ENCODE measurements at places on chromosomes 2 and 18. TPM values are rescaled to one million over a fixed set of nuclear protein-coding genes. Genes with fewer than 3 reads are reported as not detected.

DNA sequence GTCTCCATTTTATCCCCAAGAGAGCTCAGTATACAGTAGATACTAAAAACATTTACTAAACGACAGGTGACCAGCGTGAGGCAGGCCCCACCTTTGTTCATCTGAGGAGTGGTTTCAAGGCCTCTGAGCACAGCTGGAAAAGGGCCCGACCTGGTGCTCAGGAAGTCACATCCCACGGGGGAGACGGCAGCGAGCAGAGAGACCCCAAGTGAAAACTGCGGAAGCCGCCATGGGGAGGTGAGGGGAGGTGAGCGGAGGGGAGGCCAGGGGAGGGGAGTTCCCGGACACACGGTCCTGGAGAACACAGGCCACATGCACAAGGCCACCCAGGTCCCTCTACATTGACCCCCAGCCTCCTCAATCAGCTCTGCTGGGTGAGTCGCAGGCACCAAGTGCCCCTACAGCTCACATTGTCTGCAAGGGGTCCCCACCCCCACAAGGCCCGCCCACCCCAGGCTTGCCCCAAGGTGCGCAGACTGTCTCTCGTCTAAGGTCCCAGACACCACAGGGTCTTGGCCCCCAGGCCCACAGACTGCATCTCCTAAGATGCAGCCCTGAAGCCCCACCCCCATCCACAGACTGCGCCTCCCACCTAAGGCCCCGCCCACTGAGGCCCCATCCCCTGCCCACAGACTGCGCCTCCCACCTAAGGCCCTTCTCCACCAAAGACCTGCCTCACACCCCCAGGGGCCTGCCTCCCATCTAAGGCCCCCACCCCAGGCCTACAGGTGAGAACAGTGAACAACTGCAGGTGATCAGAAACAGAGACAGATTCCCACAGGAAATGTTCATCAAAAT, 19.1 kb downstream of the PARD6G start:
- peak; percentile 36 for DNase-seq
- H3K27ac ChIP-seq, result no peak overlapping the region
- no peak overlapping the region for H3K4me3 ChIP-seq
- peaks cover 16% of the 10 kb centered on the region for H3K4me1 ChIP-seq

DNA sequence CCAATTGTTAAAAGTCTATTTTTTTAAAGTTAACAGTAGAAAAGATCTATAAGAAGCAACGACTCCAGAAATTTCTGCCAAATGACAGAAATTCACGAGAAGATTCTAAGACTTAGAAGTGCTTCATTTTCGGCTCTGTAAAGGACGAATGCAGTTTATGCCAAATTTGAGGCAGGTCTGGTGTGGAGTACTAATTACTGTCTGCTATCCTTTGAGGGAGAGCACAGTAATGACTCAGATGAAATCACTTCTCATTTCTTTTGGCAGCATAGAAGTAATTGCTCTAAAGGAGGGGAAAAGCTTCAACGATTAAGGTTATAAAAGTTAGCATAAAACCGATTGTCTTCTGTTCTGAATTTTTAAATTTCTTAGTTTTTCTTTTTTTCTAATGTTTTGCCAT, 11.4 kb downstream of the G6PC2 start:
- peaks cover 13% of the 10 kb centered on the region for H3K36me3 ChIP-seq
- H3K27ac ChIP-seq, result peak overlapping the region; percentile 72
- peaks cover 62% of the 10 kb centered on the region for H3K4me1 ChIP-seq
- DNase-seq, result no peak
- peaks cover 12% of the 10 kb centered on the region for H3K27me3 ChIP-seq

- no peak overlapping the region for H3K27ac ChIP-seq
- DNase-seq, result no peak
- H3K36me3 ChIP-seq, result no peaks in the 10 kb centered on the region
- H3K4me1 ChIP-seq, result no peaks in the 10 kb centered on the region
- no peak overlapping the region for H3K4me3 ChIP-seq
Observed at GRCh38 chr2:175890636-175891242, 111.3 kb downstream of the LNPK start.

- no peaks in the 10 kb centered on the region for H3K36me3 ChIP-seq
- no peak overlapping the region for H3K27ac ChIP-seq
- no peaks in the 10 kb centered on the region for H3K27me3 ChIP-seq
Observed at GRCh38 chr2:105906481-105906880, 161.8 kb downstream of the NCK2 start.

DNA sequence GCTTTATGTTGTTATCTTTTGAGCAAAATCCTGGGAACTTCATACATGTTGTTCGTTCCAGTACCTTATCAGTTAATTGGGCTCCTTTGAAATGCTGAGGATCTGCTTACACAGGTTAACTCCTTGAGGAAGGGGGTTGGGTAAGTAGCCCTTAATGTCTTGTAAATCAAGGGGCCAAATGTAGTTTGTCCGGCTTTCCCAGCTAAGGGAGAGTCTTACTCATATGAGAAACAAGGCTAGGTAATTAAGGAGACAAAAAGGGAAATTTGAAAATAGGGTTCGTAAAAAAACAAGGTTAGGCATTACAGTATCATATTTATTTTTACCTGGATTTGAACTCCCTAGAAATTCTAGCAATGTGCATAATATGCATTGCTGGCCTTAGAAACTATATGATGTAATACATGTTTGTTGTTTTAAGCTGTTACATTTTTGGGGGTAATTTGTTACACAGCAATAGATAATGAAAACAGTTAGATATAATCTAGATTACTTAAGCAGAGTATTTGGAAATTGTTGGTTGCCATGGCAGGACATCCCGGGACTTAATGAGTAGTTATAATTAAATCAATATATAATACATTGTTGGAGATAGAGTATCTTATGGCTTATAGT, 30.9 kb upstream of the RNF149 start:
- peaks cover 59% of the 10 kb centered on the region for H3K4me1 ChIP-seq
- peak overlapping the region; percentile 57 for H3K4me3 ChIP-seq
- peak overlapping the region; percentile 50 for H3K27ac ChIP-seq
- no peak for DNase-seq
- H3K27me3 ChIP-seq, result peaks cover 18% of the 10 kb centered on the region
- H3K36me3 ChIP-seq, result peaks cover 7% of the 10 kb centered on the region

GRCh38 chr2:233817995-233818638, 36.2 kb downstream of the HJURP start:
- no peaks in the 10 kb centered on the region for H3K36me3 ChIP-seq
- no peaks in the 10 kb centered on the region for H3K27me3 ChIP-seq
- no peak overlapping the region for H3K4me3 ChIP-seq
- no peak overlapping the region for H3K27ac ChIP-seq
- H3K4me1 ChIP-seq, result no peaks in the 10 kb centered on the region

- no peaks in the 10 kb centered on the region for H3K27me3 ChIP-seq
- DNase-seq, result peak; percentile 28
- H3K27ac ChIP-seq, result no peak overlapping the region
- no peak overlapping the region for H3K4me3 ChIP-seq
- no peaks in the 10 kb centered on the region for H3K4me1 ChIP-seq
Observed at GRCh38 chr2:121748202-121748601, 7.2 kb upstream of the TSN start.

The DTNA gene
- total RNA-seq, result 16.9 TPM

The PTPRN gene
- total RNA-seq, result 5.7 TPM
